ENCODE measurements at places on chromosomes 6 and 20.

DNA sequence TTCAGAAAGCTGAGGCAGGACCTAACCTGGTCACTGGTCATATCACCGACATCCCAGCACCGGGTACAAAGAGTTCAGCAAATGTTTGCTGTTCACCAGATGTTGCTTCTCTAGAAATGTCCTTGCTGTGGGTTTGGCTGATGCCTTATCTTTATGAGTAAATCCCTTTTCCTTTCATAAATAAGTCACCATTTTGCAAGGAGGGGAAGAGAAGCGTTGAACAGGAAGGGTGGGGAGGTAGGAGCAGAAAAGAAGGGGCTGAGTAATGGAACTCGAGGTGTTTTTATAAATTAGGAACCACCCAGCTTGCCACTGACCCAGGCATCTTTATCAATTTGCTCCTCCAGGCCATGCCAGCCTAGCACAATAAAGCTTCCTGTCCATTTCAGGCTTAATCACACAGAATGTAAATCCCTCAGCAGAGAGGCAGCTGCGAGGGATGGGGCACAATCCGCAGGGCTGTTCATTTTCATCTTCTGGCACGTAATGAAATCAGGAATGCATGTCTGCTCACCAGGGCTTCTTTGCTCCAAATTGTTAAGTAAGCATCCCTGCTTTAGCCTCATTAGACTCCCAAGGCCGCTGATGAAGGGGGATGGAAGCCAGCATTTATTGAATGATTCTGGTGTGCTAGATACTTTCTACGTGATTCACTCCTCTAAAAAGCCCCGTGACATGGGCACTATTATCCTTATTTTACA lies 371.9 kb upstream of the CHD6 start:
- no peak for DNase-seq

GRCh38 chr6:100300221-100300736 lies 164.4 kb downstream of the SIM1 start:
- DNase-seq = no peak

DNA sequence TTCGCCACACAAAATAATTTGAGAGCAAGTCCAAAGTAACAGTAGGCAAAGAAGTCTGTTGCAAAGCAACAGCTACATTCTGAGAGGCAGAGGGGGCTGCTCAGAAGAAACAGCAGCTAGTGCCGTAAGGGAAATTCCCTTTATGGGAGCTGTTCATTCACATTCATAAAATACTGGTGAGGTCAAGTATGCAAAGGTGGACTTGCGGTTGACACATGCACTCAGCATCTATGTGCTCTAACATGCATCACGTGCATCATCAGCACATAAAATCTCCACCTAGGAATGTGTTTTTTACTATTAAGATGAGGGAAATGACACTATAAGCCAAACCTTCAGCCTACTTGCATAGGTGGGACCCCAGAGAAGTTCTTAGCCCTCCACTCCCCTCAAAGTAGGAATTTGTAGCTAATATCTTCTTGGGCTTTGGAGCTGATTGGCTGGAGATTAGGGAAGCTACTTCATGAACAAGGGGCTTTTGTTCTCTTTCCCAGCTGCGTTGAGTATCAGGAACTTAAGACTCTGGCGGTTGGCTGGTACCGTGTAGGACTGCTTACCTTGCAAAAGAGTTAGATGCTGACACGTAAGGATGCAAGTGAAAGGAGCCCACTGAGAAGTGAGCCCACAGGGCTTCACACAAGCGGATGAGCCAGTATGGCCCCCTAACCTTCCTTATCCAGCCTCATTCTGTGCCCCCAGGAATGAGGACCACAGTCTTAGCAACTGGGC lies 12.4 kb downstream of the CST3 start:
- no peak for DNase-seq

GRCh38 chr6:112362027-112362795 lies 15.1 kb downstream of the RFPL4B start:
- no peak for DNase-seq

GRCh38 chr20:47237715-47238114 lies 118.8 kb downstream of the ZMYND8 start:
- DNase-seq = no peak

DNA sequence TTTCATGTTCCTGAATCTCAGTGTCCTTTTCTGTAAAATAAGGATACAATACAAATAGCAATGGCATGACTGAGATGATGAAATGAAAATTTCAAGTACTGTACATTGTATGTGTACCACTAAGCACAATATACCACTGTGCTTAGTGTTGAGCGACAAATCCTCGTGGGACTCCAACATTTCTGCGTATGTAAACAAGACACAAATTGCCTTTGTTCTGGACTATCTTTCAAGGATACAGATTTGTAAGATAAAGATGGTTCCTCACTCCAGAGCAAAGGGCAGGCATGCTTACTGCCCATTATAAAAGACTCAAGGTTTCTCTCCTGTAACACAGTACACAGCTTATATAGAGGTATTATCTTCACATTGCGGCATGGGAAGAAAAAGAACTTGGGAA lies 6.0 kb downstream of the RARS2 start:
- DNase-seq = no peak

DNA sequence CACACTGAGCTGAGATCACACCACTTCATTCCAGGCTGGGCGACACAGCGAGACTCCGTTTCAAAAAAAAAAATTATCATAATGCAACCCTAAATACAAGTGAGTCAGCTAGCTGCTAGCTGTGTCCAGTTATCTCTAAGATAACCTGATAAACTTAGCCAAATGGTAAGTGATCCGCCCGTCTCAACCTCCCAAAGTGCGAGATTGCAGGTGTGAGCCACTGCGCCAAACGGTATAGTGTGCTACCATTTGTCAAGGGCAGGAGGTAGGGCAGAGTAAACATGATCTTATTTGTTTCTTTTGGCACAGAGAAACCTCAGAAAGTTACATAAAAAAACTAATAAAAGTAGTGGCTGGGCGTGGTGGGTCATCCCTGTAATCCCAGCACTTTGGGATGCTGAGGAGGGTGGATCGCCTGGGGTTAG lies 4.7 kb upstream of the C6orf132 start:
- no peak for DNase-seq

DNA sequence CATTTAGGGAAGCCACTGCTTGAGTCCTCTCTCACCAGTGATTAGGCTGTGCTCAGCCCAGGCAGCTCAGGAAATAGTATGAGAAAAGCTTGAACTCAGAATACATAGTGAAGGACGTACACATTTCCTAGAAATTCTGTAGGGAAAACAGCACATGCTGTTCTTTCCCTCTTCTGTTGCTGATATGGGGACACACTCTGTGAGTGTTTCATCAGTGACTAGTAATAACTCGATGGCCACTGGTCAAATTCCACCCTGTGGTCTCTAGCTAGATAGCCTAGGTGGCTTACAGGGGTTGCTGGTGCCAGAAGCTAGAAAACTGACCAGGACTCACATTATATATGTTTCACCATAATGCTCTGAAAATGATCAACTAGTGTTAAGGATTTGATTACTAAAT lies 259.8 kb upstream of the SOX4 start:
- no peak for DNase-seq

DNA sequence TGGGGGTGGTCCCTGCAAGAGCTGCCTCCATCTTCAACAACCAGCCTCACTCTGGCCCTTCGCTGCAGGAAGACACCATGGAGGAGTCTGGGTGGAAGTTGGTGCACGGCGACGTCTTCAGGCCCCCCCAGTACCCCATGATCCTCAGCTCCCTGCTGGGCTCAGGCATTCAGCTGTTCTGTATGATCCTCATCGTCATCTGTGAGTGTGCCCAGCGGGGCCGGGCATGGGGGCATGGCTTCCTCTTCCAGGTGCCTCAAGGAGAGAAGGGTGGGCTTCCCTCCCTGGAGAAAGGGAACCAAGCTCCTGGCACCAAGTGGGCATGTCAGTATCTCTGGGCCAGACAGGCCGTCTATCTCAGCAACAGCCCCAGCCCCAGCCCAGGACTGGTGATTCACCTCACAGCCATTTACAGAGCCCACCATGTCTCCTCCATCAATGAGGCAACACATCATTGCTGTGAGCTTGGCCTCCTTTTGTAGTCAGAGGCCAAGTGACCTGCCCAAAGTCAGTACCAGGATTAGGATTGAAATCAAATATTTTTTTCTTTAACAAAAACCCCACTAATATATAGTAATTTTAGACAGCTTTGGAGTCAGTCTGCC lies 40.2 kb downstream of the TM9SF4 start:
- no peak for DNase-seq

DNA sequence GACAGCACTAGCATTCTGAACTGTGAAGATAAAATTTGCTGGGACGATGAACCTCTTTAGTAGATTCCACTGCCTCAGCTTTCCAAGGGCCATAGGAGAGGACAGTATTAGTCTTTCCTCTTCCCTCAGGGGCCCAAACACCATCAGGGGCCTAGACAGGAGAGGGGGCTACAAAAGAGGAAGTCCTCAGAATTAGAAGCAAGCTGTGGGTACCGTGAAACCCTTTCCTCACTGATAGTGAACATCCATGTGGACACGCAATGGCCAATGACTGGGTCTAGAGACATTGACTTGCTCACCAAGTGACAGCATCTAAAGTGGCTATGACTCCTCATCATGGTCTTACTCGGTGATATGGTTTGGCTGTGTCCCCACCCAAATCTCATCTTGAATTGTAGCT lies 68.1 kb upstream of the UST start:
- no peak for DNase-seq

DNA sequence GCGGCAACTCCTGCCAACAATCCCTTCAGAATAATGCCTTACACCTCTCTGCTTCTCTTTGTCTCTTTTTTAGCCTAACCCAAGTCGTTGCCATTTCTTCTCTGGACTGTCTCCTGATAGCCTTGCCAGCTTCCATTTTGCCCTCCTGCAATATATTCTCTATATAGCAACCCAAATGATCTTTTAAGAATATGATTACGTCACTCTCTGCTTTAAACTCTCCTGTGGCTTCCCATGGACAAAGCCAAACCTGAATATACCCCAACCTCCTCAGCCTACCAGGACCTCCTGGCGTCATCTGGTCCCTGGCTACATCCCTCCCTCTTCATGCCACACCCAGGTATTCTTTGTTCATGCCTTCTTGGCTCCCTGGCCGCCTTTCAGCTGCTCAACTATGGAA lies 126.5 kb upstream of the KCNK16 start:
- no peak for DNase-seq

- peak; percentile 59 for DNase-seq
Observed at GRCh38 chr6:4941782-4942672, 61.8 kb downstream of the RPP40 start.

DNA sequence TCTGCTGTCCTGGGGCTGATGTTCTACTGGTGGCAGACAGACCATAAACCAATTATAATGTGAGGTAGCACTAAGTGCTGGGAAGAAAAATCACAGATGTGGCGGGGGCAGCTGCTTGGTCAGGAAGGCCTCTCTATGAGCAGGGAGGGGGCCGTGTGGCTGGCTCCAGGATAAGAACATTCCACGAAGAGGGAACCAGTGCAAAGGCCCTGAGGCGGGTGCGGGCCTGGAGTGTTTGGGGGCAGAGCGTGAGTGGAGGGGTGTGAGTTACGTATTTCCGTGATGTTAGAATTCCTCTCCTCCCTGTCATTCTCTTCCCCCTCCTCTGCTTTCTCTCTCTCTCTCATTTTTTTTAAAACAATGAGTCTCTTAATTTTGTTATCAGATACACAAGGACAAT lies 67.2 kb downstream of the CEBPB start:
- no peak for DNase-seq

DNA sequence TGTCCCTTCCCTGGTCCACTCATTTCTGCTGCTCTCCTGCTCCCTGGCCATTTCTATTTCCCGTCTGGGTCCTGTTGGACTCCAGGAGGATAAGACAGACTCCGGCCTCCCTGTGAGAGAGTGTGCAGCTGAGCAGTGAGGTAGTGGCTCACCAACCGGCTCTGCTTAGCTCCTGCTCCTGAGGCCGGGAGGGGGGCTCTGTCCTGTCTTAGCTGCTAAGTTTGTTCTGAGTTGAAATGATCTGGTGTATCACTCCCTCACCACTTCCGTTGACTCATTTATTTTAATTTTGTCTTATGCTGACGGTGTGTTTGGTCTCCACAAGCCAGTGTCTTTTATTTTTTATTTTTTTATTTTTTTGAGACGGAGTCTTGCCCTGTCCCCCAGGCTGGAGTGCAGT lies 148.5 kb upstream of the PDE10A start:
- no peak for DNase-seq

GRCh38 chr6:29679962-29680361 lies 990 bp downstream of the ZFP57 start:
- no peak for DNase-seq

DNA sequence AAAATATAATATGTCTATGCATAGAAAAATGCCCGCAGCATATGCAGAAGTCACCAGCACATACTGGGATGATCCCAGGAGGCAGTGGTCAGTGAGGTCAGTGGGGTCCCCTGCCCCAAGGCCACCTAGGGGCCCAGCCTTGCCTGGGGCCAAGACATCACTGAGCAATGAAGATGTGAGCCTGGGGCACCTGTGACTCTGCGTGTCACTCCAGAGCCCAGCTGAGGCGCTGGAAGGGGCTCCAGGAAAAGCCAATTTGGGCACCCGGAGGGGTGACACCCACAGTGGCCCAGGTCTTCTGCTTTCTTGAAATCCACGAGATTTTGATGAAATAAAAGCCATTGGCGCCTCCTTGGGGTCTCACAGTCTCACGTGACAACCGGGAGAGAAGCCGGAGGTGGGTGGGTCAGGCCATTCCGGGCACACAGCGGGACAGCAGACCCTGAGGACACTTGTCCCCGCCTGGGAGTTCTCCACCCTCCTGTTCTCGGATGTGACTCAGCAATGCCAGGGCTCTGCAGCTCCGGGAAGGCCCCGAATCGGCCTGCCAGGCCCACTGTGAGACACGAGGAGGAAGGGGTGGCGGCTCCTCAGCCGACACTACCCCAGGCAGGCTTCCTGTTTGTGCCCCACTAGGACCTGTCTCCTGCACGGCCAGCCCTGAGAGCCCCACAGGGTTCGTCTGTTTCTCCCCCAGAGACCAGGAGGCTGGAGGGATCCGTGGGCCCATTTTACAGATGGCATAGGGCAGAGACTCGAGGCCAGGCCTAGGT lies 24.4 kb upstream of the SLCO4A1 start:
- DNase-seq = peak; percentile 90

- no peak for DNase-seq
Observed at GRCh38 chr6:53029257-53029656, 34.2 kb upstream of the GSTA4 start.

DNA sequence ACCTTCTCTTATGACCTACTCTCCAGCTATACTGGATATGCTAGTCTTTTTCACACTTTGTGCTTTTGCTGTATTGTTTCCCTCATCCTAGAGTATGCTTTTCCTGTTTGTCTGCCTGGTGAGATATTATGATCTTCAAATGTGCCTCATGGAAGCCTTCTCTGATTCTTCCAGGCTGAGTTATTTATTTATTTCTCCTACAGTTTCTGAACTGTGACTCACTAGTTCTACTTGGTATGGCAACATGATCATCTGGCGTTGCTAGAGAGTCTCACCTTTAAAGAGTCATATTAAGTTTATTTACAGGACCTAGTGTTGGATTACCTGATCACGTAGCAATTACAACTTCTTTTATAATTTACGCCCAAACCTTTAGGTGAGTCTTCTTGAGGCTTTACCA lies 81.2 kb upstream of the HDAC2 start:
- DNase-seq = no peak

- no peak for DNase-seq
Observed at GRCh38 chr6:121756666-121757065, 321.2 kb downstream of the GJA1 start.

GRCh38 chr20:4112481-4113421 lies 97.4 kb upstream of the RNF24 start:
- peak; percentile 64 for DNase-seq

- DNase-seq = no peak
Observed at GRCh38 chr6:130674604-130675003, 152.6 kb upstream of the SMLR1 start.

- DNase-seq = no peak
Observed at GRCh38 chr6:70494833-70495232, 71.9 kb upstream of the SDHAF4 start.

- DNase-seq = no peak
Observed at GRCh38 chr6:152453421-152453820, 183.7 kb downstream of the SYNE1 start.

All from suppressor macrophage (primary cell).